ENCODE measurements at places on chromosomes 16 and 17.

DNA sequence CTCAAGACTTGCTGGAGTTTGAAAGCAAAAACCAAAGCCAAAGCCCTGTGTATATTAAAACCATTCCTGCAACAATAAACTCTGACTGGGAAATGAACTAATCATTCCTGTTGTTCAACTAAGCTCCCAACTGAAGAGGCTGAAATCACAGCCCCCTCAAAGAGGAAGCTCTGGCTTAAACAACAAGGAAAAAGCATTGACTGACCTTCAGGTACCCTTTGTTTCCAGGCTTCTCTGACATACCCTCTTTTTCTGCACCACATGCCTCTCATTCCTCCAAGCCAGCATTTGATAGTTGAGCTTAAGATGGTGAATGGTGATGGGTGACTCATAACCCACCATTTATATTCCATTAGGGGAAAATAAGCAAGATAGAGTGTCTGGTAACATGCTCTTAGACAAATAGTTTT is 470.9 kb upstream of the SOX9 start:
- DNase-seq, result no peak

GRCh38 chr16:12090151-12090530 is 113.6 kb downstream of the SNX29 start:
- DNase-seq, result no peak

- no peak for DNase-seq
Measured at GRCh38 chr17:34178092-34178491, 77.0 kb upstream of the CCL2 start.

GRCh38 chr17:19780846-19781245 is 32.7 kb upstream of the ALDH3A1 start:
- DNase-seq, result no peak

DNA sequence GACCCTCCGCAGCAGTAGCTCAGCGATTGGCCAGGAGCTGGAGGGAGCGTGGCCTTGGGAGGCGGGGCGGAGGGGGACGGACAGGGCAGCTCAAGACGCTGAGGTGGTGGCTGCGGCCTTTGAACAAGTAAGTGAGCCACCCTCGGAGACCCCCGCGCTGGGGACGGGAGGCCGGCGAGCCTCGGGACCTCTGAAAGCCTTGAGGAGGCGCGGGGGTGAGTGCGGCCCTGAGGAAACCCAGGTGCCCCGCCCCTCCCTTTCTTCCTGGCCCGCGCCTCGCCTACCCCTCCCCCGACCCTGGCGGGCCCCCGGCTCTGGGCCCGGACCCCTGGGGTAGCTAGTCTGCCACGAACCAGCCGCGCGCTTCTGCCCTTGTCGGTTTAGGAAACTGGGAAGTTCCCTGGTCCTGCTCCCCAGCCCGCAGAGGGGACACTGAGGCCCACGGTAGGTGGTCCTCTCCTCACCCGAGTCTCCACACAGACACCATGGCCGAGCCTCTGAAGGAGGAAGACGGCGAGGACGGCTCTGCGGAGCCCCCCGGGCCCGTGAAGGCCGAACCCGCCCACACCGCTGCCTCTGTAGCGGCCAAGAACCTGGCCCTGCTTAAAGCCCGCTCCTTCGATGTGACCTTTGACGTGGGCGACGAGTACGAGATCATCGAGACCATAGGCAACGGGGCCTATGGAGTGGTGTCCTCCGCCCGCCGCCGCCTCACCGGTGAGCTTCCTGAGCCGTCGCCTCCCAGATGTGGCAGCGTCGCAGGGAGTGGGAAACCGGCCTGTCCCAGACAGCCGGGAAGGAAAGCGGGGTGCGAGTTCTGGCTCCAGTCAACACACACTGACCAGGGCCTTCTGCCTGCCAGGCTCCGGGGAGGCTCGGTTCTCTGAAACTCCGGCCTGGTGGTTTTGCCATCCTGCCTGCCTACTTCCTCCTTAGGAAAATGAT is at the start of gene MAPK7:
MAPK7 (plus strand) TSS at position 83 of the 945 bp plus-strand sequence; CDS start at position 486, 403 bp downstream.
- no peak for DNase-seq

DNA sequence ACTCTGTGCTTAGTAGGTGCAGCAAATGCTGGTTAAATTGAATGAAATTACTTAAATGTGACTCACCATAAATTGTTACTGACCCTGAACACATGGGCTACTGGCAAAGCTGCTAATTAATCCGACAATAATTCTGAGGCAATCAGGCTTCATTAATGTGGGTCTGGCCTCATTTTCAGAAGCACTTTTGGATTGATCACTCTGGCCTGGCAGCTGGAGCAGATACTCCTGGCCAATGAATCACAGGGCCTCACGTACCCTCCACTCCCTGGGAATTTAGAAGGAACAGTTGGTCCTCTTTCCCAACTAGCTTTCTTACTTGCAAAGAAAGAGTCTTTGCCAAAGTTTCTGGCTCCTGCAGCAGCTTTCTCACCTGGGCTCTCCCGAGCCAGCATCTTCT is 162.0 kb upstream of the ZKSCAN2 start:
- no peak for DNase-seq

- no peak for DNase-seq
Measured at GRCh38 chr16:24789881-24790280, 55.9 kb upstream of the SLC5A11 start.

DNA sequence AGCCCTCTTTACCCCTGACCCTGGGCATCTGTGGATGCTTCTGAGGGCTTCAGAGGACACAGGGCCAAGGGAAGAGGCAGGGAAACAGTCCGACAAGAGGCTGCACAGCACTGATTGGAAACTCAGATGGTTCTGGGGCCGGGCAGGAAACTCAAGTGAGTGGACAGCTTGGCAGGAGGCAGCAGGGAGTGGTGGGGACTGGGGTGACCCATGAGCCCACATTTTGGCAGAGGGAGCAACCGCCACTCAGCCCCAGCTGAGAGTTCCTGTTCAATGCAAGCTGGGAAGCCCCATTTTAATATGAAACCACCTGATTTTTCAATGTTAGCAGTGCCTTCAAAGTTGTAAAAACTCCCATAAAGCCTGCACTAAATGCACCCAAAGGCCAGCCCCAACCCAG is 1.5 kb upstream of the VASN start:
- DNase-seq, result no peak

DNA sequence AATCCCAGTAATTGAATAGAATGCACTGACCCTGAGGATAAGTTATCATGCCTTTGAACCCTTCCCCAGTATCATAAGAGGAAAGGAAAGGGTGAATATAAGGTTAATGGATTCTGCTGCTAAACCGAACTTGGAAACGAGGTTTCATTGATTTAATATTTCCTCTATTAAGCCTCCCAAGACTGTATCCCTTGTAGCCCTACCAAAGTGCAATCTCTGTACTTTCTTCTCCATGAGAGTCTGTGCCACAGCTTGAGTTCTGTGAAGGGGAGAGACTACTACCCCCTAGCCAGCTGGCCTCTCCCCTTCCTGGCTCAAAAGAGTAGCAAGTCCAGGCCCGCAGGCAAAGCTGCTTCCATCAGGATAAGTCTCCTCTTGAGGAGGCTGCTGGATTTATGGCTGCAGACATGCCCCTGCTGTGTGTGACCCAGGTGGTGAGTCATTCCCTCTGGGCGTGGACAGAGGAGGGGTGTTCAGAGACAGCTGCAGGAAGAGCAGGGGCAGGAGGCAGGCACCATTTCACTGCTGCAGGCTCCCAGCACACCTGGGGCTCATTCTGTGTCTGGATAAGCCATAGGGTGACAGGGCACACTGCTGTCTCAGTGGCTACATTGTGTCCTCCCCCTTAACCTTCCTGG is 58.4 kb downstream of the TOM1L2 start:
- no peak for DNase-seq

DNA sequence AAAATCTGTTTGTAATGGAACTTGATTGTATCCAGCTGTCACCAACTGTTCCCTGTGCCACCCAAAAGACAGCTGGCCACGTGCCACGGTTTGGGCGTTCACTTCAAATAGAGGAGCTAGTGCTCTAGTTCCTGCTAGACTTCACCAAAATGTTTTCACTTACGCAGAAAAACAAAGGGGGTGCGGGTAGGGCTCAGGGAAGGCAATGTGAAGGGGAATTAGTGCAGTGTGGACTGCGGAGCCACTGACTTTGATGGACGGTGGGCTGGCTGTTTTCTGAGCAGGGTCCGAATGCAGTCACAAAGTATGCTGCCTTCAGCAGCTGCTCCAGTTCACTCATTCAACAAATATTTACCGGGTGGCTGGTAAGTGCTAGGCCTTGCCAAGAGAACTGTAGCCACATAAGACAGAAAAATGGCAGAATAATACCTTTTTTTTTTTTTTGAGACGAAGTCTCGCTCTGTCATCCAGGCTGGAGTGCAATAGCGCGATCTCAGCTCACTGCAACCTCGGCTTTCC is 7.6 kb upstream of the CYTH1 start:
- no peak for DNase-seq

- no peak for DNase-seq
Measured at GRCh38 chr17:79825580-79825921, 13.7 kb downstream of the CBX4 start.

- DNase-seq, result no peak
Measured at GRCh38 chr16:78375055-78375679, 275.7 kb downstream of the WWOX start.

DNA sequence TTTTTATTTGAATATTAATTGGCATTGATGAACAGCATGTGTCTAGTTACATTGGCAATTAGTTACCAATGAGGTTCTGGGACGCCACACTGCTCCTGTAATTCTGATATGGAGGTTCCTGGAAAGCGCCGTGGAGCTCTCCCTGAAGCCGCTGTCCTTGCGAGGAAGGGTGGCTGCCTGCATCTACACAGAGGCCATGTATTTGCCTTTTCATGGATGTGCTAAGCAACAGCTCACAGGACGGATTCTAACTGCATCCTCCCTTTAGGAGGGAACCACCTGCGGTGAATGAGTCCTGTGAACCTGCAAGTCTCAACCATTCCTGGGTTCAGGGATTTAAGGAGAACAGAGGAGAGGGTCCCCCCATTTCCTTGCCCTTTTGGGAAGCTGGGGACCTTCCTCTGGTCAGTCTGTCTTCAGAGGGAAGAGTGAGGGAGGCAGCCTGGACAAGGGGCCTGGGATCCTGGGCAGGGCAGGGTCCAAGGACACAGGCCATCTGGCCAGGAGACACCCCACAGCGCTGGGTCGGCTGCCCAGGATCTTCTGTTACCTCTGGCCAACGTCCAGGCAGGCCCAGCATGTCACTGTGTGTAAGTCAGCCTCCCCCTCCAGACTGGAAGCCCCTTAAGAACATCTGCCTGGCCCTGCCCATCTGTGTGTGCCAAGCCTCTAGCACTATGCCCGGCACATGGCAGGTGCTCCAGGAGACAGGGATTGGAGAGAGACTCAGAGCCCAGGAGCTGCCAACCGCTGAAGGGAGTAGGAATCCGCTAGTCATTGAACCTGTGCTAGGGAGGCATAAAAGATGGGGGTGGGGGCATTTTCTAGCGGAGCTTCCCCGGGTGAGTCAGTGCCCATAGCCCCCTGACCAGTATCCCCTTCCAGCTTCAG is 314.1 kb upstream of the TNRC6C start:
- DNase-seq, result no peak

GRCh38 chr17:8366231-8366630 is 10.3 kb downstream of the KRABD2 start:
- no peak for DNase-seq

GRCh38 chr17:8015957-8016631 is 13.7 kb downstream of the GUCY2D start:
- DNase-seq, result no peak

- DNase-seq, result no peak
Measured at GRCh38 chr17:81719410-81720266, 7.6 kb downstream of the SLC25A10 start.

DNA sequence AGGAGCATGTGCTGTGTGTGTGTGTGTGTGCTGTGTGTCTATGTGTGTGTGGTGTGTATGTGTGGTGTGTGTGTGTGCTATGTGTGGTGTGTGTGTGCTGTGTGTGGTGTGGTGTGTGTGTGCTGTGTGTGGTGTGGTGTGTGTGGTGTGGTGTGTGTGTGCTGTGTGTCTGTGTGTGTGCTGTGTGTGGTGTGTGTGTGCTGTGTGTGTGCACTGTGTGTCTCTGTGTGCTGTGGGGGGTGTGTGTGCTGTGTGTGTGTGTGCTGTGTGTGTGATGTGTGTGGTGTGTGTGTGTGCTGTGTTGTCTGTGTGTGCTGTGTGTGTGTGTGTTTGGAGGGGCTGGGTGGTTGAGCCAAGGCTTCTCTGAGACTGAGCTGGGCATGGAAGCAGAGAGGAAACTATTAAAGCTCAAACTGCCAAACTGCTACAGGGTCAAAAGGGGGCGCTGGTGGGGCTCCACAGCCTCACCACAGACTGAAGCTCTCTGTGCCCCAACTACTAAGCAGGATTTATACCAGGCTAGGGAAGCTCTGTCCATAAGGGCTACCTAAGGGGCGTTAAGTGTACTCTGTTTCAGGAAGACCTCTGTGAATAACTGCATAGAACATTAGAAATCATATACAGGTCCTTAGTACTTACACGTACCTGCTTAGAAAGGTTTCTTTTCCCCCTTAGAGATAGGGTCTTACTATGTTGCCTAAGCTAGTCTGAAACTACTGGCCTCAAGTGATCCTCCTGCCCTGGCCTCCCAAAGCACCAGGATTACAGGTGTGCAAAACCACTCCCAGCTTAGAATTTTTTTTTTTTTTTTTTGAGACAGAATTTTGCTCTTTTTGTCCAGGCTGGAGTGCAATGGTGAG is 27.8 kb upstream of the GHDC start:
- DNase-seq, result peak; percentile 32

DNA sequence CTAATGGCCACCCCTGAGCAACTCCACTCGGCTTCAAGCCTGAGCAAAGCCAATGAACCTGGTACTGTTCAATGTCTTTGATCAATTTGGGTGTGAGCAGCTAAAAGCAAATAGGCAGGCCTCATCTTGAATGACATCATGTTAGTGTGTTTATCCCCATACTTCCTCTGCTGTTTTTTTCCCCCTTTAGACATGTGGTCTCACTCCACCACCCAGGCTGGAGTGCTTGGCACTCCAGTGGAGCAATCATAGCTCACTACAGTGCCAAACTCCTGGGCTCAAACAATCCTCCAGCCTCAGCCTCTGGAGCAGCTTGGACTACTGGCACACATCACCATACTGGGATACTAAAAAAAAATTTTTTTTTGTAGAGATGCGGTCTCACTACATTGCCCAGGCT is 75.4 kb downstream of the ARHGAP17 start:
- DNase-seq, result no peak

DNA sequence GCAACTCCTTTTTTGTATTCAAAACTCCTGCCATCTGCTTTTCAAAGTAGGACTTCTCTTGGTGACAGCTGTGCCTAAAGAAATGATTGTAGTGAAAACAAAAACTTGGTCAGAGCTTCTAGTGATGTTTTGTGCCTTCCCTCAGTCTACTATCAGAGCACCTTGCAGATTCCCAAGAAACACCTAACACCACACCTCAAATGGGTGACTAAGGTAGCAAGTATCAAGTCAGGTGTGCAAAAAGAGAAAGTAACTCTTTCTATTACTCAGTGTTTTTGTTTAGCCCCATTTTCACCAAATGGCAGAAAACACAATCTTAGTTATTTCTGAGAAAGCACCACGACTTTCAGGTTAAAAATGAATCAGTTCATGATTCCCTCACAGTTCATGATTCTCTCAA is 2.0 kb upstream of the PMFBP1 start:
- no peak for DNase-seq
